NK-92 treated with Interleukin-12 subunit alpha and Interleukin-12 subunit beta, amount 100 ng/mL, for 24 hours (cell line): ENCODE measurements at places on chromosomes 5 and 9.

- DNase-seq, result no peak
Measured at GRCh38 chr5:87347841-87348240, 64.9 kb downstream of the CCNH start.

DNA sequence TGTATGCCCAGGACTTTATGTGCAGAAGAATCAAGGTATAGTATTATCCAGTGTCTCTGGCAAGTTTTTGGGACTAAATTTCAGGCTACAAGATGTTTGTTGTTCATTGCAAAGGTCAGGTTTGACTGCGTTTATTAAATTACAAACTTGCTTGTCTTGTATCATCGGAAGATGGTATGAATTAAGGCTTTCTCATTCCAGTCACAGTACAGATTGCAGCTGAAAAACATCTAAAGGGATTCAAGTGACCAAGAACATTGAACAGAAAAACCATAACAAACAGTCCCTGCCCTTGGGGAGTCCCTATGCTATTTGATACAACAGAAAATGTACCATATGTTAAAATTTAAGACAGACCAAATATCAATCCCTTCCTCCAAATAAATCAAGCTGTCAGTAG is 244.7 kb upstream of the TNC start:
- DNase-seq, result no peak

GRCh38 chr9:115261656-115262081 is 143.7 kb upstream of the TNC start:
- DNase-seq, result no peak

DNA sequence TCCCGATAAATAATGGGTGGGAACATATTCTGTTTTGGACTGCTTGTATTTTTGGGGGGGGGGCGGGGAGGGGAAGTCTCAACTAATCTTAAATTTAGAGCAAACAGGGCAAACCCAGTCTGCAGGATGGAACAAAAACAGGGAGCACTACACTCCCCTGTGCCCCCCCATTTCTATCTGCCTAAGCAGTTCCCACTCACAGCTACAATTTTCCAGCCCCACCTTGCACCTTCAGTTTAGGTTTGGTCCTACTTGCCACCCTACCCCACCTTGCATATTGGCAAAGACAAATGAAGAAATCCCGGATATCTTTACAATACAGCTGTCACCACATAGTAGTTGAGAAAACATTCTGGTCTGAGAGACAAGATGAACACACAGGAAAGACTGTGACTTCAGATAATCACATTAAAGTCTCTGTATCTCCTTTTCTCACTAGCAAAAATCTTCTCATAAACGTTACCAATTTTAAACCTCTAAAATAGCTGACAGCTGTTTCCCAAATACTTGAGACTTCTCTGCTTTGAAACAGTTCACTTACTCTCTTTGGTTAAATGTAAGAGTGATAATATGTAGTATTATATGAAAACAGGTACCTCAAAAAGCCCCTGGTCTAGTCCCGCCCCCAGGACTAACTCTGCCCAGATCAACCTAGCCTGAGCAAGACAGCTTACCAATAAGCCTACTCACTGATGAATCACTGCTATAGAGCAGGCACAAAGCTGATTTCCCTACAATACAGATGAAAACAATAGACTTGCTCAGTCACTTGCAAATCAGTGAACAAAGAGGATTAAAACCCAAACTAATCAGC is 5.2 kb upstream of the RAPGEF6 start:
- no peak for DNase-seq

DNA sequence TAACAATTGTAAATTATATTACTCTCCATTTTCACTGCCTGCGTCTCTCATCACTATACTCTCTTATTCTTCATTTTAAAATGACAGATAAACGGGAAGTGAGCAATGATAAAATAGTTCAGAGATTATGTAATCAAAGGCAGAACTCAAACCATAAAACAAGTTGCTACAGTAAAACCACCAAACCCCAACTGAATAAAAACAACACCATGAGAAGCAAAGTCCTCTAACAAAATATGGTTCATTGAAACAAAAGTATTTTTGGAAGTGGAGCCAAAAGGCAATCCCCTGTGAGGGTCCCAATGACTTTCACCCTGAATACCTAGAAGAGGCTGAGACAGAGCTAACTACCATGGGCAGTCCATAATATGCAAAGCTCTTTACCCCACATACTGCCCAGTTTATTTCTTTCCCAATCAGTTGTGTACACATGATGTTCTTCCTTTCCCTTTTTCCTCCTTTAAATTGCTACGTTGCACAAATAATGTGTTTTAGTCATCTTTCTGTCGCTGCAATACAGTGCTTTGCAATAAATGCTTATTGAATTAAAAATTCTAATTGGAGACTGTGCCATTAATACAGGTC is 64.0 kb upstream of the PTGER4 start:
- no peak for DNase-seq

DNA sequence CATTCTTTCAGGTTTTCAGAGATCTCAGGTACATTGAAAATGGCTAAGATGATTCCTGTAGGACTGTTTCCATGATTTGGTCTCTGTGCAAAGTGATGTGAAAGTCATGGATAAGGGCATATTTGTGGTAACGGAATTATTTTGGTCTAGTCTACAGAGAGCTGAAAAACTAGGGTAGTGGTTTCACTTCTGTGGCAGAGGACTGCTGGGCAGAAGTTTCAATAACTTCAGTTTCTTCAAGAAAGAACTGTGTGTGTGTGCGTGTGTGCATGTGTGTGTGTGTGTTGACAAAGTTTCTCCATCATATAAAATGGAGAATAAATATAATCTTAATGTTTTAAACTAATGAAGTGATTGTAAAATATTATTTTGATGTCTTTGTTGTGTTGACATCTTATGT is 4.3 kb downstream of the CNOT8 start:
- DNase-seq, result no peak

- DNase-seq, result no peak
Measured at GRCh38 chr9:109409773-109410397, 88.2 kb downstream of the PTPN3 start.

DNA sequence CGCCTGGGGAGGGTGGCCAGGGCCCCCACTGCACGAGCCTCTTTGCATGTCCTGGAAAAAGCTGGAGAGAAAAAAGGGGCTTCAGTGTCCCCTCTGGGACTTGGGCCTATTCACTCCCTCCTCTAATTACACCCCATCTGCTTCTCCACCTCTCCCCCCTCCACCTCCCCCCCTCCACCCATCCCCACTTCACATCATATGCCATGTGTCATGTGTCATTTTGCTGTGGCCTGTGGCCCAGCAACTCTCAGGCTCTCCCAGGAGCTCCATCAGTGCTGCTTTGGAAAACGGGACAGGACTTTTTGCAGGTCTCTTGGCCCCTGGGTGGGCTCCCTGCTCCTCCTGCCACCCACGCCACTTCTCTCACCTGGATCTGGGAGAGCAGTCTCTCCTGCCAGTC is 68.7 kb downstream of the NTNG2 start:
- no peak for DNase-seq

DNA sequence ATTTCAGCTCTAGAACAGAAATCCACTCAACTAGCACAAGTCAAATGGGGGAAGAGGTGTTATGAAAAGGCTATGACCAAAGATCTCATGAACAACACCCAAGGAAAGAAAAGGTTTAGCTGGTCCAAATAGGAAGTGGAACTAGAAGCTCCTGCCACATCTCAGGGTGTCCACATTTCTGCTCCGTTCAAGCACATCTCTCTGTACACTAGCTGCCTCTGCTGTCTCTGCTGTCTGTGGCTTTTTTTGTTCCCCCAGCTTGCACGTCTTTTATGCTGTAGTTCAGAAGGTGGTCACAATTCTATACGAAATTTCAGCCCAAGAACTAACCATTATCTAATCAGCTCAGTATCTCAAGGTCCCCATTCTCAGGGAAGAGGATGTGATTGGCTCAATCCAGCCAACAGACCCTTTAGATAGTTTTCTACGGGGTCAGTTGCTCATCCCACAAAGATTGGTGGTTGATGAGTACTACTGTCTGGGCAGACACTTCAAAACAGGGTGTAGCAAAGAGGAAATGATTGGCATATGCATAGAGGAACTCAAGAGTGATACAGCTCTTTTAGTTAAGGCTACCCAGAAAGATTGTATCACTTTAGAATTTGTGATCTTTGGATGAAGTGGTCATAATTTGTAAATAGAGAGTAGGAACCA is 44.0 kb downstream of the FANCC start:
- no peak for DNase-seq

DNA sequence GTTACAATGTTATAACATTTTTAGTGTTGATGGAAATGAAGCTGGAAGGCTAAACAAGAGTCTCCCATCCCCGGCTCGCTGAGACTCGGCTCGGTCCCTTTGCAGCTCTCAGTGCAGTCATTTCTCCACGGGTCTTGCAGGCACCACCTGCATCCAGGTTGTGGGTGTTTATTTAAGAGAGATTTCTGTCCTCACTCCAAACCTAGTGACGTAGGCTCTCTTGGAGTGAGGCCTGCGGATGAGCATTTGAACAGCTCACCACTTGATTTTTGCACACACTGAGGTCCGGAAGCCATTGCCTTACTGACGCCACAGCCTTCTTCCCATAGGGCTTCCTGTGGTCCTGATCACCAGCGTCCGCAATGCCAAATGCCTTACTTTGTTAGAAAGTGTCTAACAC is 197.7 kb upstream of the OTULINL start:
- no peak for DNase-seq

DNA sequence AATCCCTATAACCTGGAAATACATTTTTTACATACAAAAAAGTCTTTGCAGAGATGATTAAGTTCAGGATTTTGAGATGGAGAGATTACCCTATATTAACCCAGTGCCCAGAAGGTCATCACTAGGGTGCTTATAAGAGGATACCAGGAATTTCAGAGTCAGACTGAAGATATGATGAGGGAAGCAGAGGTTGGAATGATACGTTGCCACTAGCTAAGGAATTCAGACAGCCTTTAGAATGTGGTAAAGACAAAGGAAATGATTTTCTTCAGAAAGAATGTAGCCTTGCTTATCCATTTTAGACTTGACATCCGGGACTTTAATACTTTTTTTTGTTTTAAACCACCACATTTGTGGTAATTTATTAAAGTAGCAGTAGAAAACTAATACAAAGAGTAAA is 2176.8 kb upstream of the C9orf72 start:
- no peak for DNase-seq

DNA sequence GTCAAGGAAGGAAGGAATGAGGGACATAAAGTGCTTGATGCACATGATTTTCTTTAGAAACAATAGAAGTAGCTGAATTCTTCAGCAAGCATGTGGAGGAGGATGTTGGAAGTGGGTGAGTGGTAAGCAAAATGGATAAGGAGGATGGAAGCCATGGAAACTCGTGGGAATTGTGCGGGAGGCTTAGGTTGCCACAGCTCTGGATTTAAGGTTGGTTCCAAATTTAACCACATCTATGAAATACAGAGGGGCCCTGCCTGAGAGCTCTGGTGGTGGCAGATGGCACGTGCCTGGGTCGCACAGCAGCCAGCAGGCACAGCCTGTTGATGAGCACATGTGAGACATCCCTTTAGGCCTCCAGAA is 284.7 kb downstream of the SMARCA2 start:
- no peak for DNase-seq

GRCh38 chr5:15080219-15080618 is 208.6 kb upstream of the ANKH start:
- DNase-seq, result no peak

GRCh38 chr9:131382850-131383729 is 10.8 kb upstream of the PRRC2B start:
- no peak for DNase-seq

DNA sequence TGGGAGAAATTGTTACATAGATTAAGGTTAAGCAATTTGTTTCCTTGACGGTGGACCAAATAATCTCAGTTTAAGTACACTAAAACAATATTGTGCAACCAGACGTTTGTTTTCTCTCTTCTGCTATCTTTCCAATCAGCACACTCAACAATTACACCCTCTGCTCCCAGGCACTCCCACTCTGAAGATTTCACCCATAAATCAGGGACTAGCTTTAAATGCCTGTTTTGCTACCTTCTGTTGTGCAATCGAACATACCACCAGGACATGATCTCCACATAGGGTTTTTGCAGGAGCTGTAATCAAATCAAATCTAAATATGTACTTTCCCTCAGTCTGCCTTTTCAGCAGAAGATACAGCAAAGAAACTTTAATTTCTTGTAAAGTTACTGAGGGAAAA is 405.8 kb upstream of the TLE4 start:
- no peak for DNase-seq

GRCh38 chr9:91915524-91916263 is 34.3 kb downstream of the ROR2 start:
- no peak for DNase-seq

DNA sequence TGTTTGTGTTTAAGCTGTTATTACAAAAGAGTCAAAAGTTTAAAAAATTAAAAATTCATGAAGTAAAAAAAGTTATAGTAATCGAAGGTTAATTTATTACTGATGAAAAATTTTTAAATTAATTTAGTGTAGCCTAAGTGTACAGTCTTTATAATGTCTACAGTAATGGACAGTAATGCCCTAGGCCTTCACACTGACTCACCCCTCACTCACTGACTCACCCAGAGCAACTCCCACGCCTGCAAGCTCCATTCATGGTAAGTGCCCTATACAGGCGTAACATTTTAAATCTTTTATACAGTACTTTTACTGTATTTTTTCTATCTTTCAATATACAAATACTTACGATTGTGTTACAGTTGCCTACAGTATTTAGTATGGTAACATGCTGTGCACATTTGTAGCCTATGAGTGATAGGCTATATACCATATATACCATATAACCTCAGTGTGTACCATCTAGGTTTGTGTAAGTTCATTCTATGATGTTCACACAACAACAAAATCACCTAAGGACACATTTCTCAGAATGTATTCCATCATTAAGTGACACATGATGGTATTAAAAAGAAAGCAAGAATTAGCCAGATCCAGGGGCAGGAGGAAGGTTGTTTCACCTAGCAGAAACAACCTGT is 40.1 kb downstream of the DCAF10 start:
- no peak for DNase-seq

DNA sequence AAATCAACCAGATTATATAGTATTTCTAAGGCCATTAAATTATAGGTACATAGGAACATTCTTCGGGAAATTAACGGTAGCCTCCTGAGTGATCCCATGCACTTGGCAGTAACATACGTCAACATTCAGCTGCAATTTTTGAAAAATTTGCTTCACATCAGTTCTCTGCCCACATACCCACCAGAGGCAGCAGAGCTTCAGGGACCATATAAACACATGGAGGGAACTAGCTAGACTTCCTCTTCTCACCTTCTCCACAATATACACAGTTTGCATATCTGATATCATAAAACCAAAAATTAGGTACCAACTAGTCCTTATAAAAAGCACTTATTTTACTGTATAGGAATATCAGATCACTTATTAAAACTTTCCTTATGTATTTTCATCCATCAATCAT is 4.8 kb downstream of the PSIP1 start:
- no peak for DNase-seq

DNA sequence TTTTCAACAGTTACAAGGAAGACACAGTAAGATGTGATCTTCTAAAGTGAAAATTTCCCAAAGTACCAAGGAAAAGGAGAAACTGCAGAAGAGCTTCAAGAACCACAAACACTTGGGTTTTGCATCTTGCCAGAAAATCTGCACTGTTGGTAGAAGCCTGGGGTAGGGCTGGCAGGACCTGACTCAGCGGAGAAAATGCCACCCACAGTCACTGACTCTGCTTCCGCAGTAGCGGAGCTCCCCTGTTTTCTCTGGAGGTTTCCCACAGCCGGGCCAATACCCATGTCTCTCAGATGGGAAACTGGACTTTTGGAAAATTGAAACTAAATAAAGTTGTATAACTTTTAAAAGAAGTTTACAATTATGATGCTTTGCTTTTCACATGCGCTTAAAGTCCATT is 104.2 kb downstream of the MEF2C start:
- DNase-seq, result no peak

GRCh38 chr9:12889402-12890106 is 114.7 kb downstream of the LURAP1L start:
- no peak for DNase-seq

- no peak for DNase-seq
Measured at GRCh38 chr5:177319913-177320588, 8.4 kb upstream of the MXD3 start.
